Left ventricle myocardium inferior (tissue), 1 donor: ENCODE measurements at places on chromosomes 4 and X.
A peak's percentile ranks its signal among the peaks of the same experiment; 100 is the strongest.

DNA sequence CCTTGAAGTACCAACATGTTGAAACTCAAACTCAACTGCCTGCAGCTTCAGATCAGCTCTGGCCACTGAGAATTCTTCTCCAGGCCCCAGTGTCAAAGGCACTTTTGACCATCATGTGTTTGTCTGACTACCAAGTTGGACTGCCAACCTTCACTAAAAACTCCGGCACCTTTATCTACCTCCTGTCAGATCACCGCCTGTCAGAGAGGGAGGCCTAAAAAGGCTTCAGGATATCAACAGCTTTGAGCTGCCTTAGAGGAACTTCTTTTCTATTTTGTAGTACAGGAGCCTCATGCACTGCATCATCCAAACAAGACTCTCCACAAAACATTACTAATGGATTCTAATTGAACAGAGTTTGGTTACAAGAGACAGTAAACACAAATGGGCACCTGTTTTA, 2.8 kb downstream of the ACSL1 start:
- no peak for DNase-seq

DNA sequence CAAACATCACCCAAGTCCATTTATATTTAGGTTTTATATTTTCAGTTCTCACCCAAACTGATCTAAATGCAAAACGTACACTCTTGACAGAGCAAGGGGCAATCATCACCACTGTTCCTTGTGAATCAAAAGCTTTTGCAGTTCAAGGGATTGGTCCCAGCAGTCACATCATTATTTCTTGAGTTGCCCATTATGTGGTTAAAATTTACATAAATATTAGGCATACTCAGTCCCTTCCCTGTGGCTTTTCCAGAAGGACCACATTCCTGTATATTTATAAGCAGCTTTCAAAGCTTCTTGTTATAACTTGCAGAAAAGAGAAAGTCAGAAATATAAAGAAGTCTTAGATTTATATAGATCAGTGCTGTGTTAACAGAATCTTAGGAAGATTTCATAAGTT, 224.4 kb downstream of the CLCN4 start:
- DNase-seq: no peak

GRCh38 chr4:78776079-78776728, at the start of gene BMP2K:
Gene BMP2K (plus strand): TSS chr4:78776350. CDS start chr4:78776544, 194 bp downstream.
- peak; percentile 86 for DNase-seq

DNA sequence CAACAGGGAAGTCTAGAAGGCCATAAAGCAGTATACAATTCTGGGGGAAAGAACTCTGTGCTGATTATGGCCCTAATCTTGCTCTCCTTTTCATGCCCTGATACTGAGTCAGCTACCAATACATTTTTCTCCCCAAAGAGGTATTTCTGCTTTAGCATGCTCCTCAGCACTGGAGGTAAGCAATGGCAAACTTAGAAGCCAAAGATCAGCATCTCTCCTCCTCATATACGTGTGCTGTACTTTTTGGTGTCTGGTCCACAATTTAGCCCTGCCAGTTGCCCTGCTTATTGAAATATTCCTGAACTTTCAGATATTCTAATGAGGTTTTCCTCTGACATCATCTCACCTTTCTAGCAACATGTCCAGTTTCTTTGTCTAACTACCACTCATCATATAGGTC, 226.2 kb downstream of the FSTL5 start:
- no peak for DNase-seq

- no peak for DNase-seq
Observed at GRCh38 chr4:176611951-176612350, 180.8 kb downstream of the VEGFC start.

DNA sequence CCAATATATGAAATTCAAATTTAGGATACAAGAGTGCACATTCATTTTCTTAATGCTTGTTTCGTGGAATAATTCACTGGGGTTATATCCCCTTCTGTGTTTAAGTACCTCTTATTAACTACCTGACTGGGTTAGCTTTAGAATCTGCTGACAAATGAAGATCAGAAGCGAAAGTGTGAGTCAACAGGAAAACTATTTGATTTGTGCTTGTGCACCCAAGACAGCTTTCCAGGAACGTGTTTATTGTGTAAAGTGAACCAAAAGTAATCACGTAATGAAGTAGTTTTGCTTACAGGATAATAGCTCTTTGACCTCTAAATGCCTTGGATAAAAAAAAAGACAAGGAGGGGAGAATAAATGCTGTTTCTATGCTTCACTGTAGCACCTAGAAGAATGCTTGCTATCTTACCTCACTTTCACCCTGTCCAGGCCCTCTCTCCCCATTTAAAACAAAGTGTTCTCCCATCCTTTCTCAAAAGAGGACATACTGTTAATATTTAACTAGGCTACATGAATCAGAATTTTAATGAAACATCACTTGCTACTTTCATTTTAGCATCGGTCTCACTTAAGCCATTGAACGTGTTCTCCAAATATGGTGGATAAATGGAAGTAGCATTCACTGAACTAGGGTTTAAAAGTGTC, 141.9 kb downstream of the THOC2 start:
- DNase-seq: no peak

- no peak for DNase-seq
Observed at GRCh38 chr4:112213091-112213490, 18.5 kb upstream of the AP1AR start.

DNA sequence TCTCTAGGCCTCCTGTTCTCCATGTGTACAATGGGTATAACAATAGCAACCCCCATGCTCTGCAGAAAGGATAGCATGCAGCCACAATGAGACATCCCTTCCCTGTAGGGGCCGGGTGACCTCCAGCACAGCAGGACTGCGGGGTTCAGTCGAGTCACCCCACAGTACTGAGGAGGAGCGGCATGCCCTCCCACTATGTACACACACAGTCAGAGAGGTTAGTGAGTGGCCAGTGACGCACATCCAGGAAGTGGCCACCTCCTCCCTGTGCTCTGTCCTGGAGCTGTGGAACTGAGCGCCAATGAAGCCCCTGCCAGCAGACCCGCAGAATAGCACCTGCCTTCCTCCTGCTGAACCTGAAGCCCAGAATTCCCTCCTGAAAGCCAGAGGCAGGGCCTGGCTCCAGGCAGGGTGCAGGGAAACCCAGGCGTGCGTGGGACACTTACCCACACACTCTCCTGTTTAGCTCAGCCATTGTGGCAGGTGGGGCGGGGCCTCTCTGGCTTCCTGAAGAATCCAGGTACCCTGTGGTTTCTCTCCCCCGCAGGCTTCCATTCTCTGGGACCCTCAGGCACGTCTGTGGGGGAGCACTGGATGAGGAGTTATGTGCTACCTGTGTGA, 50.0 kb downstream of the WFS1 start:
- DNase-seq: no peak

GRCh38 chr4:37721995-37722638, 35.9 kb upstream of the RELL1 start:
- DNase-seq: no peak

DNA sequence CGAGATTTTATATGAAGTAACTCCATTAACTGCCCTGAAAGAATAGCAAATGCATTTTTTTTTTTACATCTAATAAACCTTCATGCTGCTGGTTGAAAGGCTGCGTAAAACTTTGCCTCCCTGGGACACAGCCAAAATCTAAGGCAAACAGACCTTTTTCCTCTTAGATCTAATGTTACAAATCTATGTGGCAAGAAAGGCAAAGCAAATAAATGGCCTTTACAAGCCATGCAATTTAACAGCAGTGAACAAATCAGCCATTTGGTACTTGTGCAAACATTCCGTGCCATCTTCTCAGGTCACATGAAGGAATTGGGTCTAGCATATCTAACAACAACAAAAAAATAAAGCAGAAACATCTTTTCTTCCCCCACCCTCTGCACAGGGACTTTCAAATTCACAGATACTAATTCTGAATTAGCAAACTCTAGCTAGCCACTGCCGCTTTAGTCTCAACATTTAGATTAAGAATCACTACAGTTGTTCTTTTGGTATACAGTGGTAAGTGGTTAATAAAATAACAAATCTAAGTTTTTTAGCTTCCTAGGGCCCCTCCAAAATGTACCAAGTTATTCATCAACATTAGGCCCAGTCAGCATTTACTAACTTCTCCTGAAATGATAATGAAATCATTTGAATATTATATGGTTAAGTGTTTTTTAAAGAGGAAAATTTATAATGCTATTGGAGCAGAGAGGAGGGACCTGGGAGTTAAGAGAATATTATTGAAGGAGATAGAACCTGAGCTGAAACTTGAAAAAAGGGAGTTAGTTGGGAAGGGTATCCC, 593.8 kb downstream of the SMARCA1 start:
- no peak for DNase-seq

DNA sequence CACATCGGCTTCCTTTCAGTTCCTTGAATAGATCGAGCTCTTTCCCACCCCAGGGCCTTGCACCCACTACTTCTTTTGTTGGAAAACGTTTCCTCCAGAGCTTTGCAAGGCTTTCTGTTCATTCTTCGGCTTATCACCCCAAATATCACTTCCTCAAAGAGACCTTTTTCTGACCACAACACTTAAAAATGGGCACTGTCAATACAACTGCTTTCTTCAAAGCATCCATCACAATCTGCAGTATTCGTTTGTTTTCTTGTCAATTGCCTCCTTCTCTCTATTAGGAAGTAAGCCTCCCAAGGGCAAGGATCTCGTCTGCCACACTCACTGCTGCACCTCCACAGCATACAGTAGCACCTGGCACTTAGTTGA, 17.7 kb upstream of the CENPU start:
- DNase-seq: no peak

DNA sequence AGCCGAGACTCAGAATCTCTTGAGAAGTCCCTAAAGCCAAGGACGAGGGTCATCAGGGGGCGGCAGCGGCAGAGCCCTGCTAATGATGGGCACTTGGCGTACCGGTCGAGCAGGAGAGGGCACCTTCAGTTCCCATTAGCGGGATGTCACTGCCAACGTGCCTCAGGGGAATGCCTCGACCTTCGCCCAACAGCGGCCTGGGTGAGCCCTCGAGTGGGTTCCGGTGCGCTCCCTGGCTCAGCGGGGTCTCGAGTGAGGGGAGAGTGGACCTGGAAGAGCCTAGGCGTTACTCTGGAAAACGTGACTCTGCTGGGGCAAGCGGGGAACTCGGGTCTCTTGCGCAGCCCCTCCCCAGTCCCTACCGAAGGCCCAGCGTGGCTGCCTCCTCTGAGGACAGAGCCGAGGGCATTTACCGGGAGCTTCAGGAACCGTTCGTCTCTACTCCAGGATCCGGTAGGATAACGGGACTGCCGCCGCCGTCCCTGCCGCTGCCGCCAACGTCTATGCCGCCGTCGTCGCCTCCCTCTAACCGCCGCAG, 36.9 kb downstream of the PGRMC1 start:
- no peak for DNase-seq

DNA sequence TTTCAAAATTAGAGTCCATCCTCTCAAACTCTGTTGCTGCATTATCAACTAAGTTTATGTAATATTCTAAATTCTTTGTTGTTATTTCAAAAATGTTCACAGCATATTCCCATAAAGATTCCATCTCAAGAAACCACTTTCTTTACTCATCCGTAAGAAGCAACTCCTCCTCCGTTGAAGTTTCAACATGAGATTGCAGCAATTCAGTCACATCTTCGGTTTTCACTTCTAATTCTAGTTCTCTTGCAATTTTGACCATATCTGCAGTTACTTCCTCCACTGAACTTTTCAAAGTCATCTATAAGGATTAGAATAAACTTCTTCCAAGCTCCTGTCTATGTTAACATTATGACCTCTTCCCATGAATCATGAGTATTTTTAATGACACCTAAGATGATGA, 216.6 kb upstream of the SLC7A11 start:
- DNase-seq: no peak

GRCh38 chr4:22477136-22477812, 38.6 kb downstream of the ADGRA3 start:
- DNase-seq: no peak

DNA sequence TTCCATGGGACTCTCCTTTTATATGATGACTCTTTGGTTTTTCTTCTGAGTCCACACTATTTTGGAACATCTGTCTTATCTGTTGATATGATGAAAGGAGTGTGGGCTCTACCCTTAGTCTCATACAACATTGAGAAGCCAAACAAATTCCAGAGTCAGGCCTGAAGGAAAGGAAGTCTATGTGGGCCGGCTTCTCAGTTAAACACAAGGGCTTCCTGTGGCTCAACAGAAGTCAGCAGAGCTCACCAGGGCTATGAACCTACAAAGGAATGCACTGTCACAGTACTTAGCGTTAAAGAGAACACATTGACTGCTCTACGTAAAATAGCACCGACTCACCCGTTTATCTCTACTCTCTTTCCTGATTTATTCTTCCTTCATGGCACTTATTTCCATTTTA, 641.0 kb upstream of the FRG1 start:
- no peak for DNase-seq

DNA sequence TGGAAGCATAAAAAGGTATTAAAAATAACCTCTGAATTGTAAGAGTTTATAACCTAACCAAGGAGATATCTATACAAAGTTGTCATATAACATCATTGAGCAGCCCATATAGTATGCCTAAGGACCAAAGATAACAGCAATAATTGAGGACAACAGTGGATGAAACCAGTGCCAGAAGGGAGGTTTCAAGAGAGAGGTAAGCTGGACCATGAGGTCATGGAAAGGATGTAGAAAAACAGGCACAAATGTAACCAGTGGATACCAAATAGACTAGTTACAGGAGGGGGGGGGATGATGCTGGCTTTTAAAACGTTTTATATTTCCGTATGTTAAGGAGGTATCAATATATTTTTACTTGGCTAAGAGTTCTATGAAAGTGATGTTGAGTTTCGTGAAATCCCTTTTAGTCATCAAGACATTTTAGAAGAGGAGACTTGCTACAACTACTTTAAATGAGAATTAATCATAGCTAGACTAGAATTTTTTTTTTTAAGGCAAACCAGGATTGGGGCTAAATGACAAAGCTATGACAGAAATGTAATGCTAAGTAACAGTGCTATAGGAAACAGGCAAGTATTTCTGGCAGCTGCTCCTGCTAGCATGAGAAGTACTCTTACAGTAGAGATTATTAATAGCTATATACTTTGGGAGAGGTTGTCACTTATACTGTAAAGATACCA, 161.1 kb downstream of the FBXW7 start:
- DNase-seq: no peak

DNA sequence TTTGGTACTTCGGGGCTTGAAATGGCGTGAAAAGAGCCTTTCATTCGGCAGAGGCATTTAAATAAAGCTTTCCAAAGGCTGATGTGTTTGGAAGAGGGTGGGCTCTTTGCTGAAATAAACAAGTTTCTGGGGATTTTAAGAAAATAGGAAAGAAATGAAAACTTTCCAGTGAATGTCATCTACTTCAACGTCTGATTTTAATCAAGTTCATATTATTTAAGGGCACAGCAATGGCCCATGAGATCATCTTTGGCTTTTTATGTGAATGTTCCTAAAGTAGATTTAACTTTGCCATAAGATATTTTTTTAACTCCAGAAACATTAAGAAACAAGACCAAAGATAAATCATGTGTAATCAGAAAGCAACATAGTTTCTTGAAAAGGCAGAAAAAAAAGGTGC, 69.8 kb upstream of the TTC29 start:
- DNase-seq: no peak

DNA sequence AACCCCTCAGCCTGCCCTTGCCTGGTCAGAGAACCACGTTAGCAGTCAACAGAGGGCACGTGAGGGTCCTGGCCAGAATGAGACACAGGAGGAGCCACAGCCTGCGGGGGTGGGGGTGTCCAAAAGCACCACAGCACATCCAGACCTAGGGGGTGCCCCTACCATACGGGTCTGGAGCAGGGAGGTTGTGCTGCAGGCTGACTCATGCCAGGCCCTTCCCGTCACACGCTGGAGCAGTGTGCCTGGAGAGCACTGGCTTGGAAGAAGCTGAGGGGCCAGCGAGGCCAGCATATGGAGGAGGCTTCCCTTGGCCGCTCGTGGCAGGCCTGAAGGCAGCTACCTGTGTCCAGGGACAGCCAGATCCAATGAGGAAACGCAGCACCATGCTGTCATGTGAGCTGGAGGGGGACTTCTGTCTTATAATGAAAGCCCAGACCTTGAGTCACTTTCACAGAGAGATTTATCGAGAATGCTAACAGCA, 1.5 kb upstream of the IRAK1 start:
- DNase-seq: no peak
